ENCODE measurements at places on chromosomes 1 and 21.

DNA sequence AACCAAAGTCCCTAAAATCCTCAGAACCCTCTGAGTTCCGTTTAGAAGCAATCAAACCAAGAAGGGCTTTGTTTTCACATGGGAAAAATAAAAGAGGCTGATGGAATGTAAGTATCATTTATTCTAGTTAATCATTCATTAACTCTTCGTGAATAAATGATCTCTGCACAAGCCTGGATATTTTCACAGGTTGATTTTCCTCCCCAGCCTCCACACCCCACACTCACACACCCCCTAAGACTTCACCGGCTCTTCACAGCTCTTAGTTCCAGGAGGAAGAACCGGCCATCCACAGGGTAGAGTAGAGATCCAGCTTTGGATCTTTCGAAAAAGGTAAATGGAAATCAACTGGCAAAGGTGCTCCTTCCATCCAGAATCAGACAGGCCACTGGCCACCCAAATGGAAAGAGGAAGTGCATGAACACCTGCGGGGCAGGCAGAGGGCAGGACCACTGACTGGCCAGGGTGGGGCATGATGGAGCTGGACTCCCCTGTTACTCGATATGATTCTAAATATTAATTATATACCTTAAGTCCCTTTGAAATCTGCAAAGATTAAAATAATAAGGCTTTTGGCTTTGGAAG, 10.0 kb downstream of the C1orf198 start:
- DNase-seq: no peak

GRCh38 chr1:119676571-119677206, 28.6 kb upstream of the ZNF697 start:
- DNase-seq: no peak

DNA sequence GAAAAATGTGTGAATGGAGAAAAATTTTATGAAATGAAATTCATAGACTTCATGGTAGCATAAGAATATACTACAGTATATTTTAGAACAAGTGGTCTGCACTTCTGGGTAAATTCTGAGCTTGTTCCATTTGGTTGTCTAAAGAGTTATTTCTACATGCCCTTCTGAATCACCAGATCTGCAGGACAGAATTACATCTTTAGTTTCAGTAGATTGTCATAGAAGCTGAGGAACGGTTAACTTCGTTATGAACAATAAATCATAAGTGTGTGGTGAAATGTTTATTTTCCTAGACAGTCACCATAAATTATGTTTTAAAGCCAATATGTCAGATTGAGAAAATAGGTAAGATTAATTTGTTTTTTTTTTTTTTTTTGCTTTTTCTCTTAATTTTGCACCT, 30.9 kb downstream of the CHRM3 start:
- no peak for DNase-seq

DNA sequence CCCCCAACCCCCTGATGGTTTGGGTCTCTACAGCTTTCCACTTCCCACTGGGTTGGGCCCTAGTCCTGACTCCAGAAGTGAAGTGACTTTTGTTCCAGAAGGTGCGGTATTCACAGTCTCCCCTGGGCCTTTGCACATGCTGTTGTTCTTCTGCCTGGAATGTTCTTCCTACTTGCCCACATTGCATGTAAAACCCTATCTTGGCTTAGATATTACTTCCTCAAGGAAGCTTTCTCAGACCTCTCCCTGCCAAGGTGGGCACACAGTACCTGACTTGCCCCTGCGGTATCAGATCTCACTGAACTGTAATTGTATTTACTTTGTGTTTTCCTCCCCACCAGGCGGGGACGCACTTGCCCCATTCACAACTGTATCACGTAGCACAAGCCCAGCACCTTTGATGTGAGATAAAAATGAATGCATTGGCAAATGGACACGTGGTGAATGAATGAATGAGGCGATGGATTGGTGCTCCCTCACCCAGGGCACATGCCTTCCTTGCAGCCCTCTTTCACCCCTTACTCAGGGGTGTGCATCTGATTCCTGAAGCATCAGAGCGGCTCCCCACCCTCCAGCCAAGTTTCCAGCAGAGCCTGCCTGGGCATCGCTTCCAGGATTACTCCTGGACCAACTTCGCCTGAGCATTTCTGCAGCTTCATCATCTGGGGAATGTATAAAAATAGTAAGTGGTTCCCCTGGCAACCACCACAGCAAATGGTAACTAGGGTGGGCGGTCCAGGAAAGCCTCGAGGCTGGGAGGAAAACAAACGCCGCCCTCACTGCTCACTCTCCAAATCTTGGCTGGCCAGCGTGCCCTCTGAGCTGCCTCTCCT, 19.8 kb downstream of the NENF start:
- no peak for DNase-seq

DNA sequence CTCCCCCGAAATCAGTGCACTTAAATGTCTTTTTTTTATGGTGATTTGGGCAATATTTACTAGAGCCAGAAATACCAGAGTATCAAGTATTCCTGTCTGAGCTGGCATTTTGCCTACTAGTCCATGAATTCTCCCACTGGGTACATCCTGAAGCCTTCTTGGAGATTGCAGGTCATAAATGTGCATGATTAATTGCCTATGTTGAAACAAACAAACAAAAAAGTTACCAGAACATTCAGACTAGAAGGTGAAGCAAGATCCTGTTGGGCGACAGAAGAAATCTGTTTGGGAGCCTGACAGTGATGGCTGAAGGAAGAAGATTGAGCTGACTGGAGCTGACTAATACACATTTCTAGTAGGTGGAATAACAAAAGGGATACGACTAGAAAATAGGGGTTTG, 127.4 kb upstream of the NRIP1 start:
- DNase-seq: no peak

DNA sequence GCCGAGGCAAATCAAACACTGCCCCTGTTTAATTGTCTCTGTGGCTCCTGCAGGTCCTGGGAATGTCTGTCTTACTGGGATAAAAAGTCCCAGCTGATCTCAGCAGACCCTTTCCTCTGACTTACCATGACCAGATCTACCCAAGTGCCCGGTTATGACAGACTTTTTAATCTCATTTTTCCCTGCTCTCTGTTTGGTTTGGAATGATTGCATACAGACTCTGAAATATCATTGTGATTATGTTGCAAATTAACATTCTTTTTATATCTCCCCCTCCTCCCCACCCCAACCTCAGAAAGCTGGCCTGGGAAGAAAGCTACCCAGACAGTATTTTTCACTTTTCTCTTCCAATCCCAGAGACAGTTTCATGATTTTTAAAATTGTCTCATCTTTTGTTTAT, 16.3 kb downstream of the RAB7B start:
- DNase-seq: no peak

GRCh38 chr1:156627313-156627880, 8.2 kb downstream of the HAPLN2 start:
- peak; percentile 37 for DNase-seq

GRCh38 chr1:165826565-165827267, 698 bp upstream of the UCK2 start:
- no peak for DNase-seq

DNA sequence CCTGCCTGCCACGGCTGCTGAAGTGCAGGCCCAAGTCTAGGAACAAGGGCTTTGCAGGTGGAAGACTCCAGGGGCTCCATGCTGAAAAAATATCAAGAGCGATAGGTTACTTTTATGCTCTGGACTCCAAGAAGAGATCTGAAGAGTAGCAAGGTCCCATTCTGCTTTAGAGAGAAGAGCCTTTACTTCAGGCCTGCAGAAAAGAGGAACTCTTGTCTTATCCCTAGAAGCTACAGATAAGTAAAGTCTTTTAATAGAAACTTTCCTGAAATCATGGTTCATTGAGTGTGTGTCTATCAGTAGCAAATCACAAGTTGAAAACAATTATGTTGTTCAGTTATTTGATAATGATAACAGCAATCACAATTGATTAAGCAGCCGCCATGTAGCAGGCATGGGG, 113.3 kb downstream of the TNR start:
- no peak for DNase-seq

- peak; percentile 91 for DNase-seq
Measured at GRCh38 chr1:214076708-214077065, 88.9 kb downstream of the PROX1 start.

DNA sequence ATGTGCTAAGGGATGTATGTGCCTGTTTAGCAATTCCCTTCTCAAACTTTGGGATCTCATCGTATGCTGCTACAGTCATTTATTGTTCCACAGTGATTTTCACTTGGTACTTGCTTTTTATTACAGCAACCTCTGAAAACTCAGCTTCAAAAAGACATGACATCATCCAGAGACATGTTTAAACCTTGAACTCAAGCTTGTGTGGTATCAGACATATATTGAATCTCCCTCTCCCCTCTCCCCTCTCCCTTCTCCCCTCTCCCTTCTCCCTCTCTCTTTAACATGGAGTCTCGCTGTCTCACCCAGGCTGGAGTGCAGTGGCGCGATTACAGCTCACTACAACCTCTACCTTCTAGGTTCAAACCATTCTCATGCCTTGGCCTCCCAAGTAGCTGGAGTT, 19.5 kb upstream of the TUT4 start:
- DNase-seq: no peak

DNA sequence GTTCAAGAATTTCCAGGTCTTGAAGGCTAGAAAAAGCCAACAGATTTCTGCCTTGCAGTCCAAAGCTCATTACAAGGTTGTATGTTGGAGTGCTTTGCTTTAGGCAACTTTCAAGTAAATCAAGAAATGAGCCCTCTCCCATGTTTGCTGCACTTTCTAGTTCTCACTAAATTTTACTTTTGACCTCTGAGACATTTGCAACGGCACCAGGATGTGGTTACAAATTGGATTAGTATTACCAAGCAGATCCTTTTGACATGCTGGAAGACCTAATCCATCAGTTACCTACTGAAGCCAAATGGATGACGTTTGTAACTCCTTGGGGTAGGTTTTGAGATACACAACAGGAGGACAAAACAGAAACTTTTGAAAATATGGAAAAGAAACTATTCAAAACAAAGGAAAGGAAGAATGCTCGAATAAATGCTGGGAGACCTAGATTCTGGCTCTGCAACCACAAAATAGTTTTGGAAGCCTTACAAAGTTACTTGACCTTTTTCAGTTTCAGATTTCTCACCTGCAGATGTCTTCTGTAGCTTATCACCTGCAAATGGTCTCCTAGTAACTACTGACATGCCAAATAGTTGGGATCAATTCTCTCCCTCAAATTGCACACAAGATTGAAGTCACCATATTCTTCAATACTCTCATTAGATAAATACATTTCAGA, 251.7 kb upstream of the ADGRL2 start:
- no peak for DNase-seq

Data from NCI-H1105 (cell line).